ENCODE measurements at places on chromosomes 2 and 18.
A peak's percentile ranks its signal among the peaks of the same experiment; 100 is the strongest.

GRCh38 chr2:159362094-159362493 lies 75.6 kb upstream of the WDSUB1 start:
- no peak for DNase-seq

DNA sequence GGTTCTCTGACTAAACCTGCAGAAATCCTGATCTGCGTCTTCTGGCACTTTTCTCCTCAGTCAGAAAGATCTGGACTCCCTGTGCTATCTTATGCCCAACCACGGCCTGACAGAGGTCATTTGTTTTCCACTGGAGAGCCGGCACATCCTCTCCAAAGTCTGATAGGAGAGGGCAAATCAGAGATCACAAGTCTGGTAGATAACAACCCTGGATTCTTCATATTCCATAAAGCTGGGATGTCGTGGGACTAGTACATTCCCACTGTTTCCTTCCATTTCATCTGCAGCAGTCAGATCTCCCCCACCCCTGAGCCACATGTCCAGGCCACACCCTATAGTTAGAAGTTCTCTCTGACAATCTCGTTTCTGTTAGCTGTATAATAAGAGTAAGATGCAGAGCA lies 157.0 kb downstream of the MGAT5 start:
- DNase-seq = peak; percentile 53

GRCh38 chr2:7011356-7012083 lies 94.3 kb downstream of the RNF144A start:
- peak; percentile 76 for DNase-seq

DNA sequence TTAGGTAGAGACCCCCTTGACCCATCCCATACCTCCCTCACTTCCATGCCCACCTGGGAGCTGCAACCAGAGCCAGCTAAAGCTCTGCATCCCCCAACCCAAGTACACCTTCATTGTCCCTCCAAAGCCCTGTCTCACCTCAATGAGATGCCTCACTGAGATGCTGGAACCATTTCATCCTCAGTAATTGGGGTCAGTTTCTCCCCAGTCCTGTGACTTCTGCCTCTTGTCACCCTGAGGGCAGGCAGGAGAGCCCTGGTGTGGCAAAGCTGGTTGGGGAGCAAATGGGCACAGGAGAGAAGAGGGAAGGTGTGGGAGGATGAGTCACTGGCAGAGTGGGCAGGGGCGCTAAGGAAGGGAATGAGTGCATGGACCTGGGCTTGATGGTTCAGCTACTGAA lies 27.9 kb upstream of the NT5DC4 start:
- no peak for DNase-seq

DNA sequence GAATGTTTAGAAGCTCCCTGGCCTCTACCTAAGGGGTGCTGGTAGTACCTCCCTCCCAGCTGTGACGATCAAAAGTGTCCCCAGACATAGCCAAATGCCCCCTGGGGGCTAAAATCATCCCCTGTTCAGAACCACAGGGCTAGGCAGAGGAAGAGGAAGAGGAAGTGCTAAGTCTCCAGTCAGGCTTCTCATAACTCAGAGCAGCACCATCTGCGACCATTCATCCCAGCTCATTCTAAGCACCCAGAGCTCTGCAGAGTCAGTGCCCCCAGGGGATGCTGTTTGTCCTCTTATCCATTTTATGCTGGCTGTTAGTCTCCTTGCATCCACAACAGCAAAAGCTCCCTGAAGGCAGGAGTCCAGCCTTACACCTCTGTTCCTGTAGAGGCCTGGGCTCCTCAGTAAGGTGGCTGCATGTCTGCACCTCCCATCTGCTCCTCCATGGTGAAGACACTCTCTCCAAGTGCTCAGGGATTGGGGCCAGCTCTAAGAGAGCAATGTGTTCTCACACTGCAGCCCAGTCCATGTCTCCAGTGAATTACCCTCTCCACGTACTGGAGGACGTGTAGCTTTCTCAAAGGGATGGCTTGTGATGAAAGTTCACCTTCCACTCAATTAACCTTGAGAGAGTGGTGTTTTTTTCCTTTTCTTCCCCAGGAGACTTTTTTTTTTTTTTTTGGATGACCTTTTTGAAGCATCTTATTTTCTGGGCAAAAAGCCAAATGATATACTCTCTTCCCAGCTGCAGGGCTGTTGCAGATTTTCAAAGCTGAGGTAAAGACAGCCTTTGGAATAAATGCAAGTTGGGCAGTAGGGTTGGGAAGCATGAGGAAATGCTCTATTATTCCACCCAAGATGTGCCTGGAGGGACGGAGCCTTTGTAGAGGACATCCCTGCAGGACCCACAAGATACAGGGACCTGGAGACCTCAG lies 158.9 kb upstream of the SLC14A2 start:
- DNase-seq = no peak

GRCh38 chr2:55452879-55453278 lies 33.2 kb upstream of the CCDC88A start:
- DNase-seq = no peak

DNA sequence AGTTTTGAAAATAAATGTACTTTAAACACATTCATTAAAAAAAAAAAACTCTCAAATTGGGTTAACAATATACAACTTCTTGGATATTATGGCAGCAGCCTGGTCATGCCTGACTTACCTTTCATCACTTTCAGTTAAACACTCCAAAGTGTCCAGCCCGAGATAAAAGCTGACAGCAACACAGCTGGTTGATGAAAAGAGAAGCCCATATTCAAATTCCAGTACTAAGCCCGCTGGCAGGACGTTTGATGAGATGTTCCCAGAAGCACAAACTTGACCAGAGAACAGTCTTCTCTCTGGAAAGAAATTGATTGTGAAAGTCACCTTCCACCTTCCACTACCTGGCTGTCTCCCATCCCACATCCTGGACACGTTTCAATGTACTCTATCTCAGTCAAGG lies 586.3 kb downstream of the TDRD15 start:
- DNase-seq = no peak

GRCh38 chr2:152594022-152594766 lies 123.1 kb downstream of the PRPF40A start:
- DNase-seq = no peak

GRCh38 chr2:8558096-8558495 lies 123.8 kb upstream of the ID2 start:
- DNase-seq = no peak

DNA sequence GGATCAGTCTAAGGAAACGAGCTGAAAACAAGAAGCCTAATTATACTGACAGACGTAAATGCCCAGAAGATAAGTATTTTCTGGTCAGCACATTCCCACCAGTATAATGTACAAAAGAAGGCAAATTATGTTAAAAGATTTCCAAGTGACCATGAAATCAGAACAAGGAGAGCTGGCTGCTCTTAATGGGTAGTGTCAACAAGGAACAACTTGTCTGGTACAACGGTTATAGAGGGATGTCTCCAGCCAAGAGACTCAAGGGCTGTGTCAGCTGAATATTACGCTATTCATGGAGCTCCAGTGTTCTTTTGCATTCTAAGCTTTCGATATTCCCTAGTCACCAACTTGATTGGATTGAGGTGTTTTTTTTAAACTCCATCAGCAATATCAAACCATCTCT lies 8.6 kb upstream of the L3MBTL4 start:
- no peak for DNase-seq

GRCh38 chr2:136572335-136572734 lies 193.0 kb upstream of the THSD7B start:
- no peak for DNase-seq

GRCh38 chr2:186884587-186884986 lies 35.6 kb upstream of the ZSWIM2 start:
- DNase-seq = no peak

GRCh38 chr2:64792995-64793639 lies 139.4 kb upstream of the SERTAD2 start:
- peak; percentile 63 for DNase-seq

DNA sequence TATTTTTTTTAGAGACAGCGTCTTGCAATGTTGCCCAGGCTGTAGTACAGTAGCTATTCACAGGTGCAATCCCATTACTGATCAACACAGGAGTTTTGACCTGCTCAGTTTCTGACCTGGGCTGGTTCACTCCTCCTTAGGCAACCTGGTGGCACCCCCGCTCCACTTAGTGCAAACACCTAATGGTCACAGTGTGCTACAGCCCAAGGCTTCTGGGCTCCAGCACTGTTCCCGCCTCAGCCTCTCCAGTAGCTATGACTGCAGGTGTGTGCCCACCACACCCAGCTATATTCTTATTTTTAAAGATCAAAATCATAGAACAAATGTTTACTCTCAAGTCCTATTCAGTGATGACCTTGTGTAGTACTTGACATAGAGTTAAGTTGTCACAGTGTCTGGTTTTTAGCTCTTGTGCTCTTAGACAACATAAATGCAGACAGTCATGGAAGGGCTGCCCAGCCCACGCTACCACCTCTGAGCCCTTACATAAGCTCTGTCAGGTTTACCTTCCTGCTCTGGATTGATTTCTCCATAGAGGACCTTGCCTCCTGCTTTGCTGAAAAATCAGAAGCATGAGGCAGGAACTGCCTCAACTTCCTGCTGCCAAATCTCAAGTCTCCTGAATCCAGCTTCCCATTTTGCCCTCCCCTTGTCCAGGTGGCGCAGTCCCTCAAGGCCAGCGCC lies 82.2 kb upstream of the SLC1A4 start:
- DNase-seq = no peak

GRCh38 chr2:160328811-160329527 lies 128.9 kb upstream of the ITGB6 start:
- DNase-seq = no peak
